ENCODE measurements at places on chromosomes 11 and 22.

DNA sequence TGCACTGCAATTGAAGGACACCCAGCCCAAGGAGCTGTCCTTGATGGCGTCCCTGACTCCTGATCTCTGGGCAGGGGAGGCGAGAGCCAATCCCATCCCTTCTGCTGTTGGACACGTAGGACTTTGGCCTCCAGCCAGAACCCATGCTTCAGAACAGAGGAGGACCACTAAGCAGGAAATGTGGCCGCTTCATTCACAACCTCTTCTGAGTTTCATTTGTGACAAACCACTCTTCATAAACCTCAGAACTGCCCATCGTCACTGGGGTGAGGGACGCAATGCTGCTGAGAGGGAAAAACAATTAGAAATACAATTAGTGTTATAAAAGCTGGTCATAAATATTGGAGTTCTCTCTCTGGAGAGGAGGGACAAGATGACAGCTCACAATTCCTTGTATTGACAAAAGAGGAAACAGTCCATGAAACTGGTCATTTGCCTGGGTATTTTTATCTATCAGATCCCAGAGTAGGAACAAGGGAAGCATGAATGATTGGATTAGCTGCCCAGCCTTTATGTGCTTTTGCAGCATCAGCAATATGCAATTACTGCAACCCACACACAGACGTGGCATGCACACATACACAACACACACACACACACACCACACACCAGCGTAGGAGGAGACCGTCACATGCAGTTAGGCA is 216.5 kb upstream of the CADM1 start:
- no peak for DNase-seq

GRCh38 chr22:36210224-36210623 is 8.6 kb upstream of the APOL4 start:
- no peak for DNase-seq

DNA sequence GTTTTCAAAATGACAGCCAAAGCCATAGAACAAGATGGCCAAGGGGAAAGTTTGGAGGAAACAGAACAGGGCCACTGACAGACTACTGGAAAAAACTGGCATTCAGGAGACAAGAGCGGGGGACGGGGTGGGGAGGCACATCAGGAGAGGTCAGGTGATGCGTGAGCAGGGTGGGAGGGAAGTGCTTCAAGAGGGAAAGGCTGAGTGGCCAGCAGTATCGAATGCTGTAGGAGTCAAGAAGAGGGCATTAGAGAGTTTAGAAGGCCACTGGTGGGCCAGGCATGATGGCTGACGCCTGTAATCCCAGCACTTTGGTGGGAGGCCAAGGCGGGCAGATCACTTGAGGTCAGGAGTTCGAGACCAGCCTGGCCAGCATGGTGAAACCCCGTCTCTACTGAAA is 8.2 kb downstream of the GTPBP1 start:
- peak; percentile 43 for DNase-seq

GRCh38 chr11:44617671-44618461 is 52.4 kb downstream of the CD82 start:
- DNase-seq = no peak

DNA sequence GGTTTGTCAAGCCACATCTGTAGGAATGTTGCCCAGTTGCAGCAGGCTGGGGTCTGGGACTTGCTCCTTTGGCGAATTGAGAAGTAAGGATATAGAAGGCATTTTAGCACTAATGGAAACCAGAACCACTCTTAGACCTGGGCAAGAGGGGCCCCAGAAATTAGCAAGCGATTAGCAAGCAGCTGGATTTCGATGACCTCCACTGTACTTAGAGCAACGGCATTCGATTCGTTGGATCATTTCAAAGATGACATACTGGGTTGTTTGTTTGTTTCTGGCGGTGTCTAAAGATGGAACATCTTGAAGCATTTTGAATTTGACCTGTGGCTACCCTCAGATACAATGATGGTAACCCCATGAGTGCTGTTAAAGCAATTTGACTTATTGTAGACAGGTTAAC is 1.2 kb upstream of the CDPF1 start:
- no peak for DNase-seq

- peak; percentile 58 for DNase-seq
Observed at GRCh38 chr11:119055901-119056300, 1.1 kb downstream of the HYOU1 start.

DNA sequence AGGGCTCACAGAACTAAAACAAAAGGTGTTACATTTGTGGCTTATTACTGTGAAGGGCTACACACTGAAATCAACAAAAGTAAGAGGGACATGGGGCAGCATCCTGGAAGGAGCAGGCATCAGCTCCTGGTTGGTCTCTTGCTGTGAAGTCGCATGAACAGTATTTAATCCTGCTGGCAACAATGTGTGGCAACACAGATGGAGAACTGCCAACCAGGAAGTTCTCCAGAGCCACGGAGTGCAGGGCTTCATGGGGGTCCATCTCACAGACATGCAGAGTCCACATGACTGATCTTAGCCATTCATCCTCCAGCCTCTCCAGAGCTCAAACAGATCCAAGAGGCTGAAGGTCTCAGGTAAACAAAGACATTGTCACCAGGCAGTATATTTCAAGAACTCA is 32.8 kb upstream of the FGF3 start:
- no peak for DNase-seq

GRCh38 chr11:2804189-2804588 is 81.4 kb downstream of the CDKN1C start:
- DNase-seq = no peak

- no peak for DNase-seq
Observed at GRCh38 chr11:34333787-34334186, 24.0 kb downstream of the ABTB2 start.

DNA sequence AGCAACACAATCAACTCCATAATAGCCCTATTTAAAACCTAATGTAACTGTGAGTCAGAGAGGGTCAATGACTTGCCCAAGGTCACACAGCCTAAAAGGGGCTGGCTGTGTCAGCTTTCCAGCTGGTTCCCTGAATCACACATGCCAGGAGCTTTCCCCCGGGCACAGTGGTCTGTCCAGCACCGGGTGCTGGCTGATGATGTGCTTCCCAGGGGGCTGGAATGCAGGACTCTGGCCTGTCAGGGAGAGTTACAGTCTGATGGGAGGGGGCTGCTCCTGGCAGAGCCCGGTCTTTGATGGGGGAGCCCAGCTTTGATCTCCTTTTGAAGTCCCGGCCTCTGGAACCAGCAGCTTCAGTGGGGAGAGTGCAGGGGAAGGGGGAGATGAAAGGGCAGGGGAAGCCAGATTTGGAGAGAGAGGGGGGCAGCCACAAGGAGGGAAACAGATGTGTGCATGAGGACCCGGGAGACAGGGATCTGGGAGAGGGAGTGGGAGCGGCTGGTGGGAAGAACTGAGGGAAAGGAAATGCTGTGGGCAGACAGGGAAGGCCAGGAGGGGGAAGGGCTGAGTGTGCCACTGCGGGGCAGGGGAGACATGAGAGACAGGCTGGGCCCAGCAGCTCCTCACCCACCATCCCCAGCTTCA is 102.7 kb downstream of the NECTIN1 start:
- DNase-seq = no peak

- no peak for DNase-seq
Observed at GRCh38 chr11:27159335-27159679, 118.7 kb downstream of the BBOX1 start.

GRCh38 chr11:68309621-68310185 is 2.7 kb upstream of the LRP5 start:
- DNase-seq = no peak

GRCh38 chr11:119791047-119791446 is 62.0 kb upstream of the NECTIN1 start:
- no peak for DNase-seq

All from lung microvascular endothelial cell (primary cell).